ENCODE measurements at places on chromosomes 2 and 18. TPM values are rescaled to one million over a fixed set of nuclear protein-coding genes. Genes with fewer than 3 reads are reported as not detected.

WNT10A gene
- total RNA-seq = not detected

SERPINB11 gene
- total RNA-seq = not detected

DSC2 gene
- total RNA-seq = 2.1 TPM

PIEZO2 gene
- 35.2 TPM for total RNA-seq

DNA sequence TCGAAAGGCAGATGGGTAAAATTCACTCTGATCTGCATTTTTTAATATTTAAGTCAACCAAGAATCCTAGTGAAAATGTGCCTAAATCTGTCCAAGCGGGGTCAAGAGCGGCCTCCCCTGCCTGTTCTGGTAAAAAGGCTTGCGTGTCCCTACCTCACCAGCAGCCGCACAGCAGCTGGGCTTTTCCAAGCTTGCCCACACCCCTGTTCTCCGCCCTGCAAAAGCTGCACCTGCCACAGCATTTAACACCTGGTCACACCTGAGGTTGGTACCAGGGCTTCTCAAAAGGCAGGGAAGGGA is 25.8 kb upstream of the TMEM182 start:
- H3K27me3 ChIP-seq = no peaks in the 10 kb centered on the region
- DNase-seq = no peak
- peak overlapping the region; percentile 70 for H3K27ac ChIP-seq
- H3K36me3 ChIP-seq = peaks cover 7% of the 10 kb centered on the region
- peak overlapping the region; percentile 91 for H3K4me3 ChIP-seq

GRCh38 chr18:44450226-44450625 is 230.5 kb upstream of the SETBP1 start:
- no peak for DNase-seq
- H3K36me3 ChIP-seq = no peaks in the 10 kb centered on the region
- H3K4me3 ChIP-seq = no peak overlapping the region
- peaks cover 7% of the 10 kb centered on the region for H3K4me1 ChIP-seq
- no peaks in the 10 kb centered on the region for H3K27me3 ChIP-seq
- no peak overlapping the region for H3K27ac ChIP-seq

GRCh38 chr2:162244541-162245031 is 1.3 kb upstream of the FAP start:
- H3K27ac ChIP-seq = peak overlapping the region; percentile 71
- no peaks in the 10 kb centered on the region for H3K27me3 ChIP-seq
- DNase-seq = peak; percentile 78
- no peaks in the 10 kb centered on the region for H3K36me3 ChIP-seq
- H3K4me1 ChIP-seq = peaks cover 36% of the 10 kb centered on the region

DNA sequence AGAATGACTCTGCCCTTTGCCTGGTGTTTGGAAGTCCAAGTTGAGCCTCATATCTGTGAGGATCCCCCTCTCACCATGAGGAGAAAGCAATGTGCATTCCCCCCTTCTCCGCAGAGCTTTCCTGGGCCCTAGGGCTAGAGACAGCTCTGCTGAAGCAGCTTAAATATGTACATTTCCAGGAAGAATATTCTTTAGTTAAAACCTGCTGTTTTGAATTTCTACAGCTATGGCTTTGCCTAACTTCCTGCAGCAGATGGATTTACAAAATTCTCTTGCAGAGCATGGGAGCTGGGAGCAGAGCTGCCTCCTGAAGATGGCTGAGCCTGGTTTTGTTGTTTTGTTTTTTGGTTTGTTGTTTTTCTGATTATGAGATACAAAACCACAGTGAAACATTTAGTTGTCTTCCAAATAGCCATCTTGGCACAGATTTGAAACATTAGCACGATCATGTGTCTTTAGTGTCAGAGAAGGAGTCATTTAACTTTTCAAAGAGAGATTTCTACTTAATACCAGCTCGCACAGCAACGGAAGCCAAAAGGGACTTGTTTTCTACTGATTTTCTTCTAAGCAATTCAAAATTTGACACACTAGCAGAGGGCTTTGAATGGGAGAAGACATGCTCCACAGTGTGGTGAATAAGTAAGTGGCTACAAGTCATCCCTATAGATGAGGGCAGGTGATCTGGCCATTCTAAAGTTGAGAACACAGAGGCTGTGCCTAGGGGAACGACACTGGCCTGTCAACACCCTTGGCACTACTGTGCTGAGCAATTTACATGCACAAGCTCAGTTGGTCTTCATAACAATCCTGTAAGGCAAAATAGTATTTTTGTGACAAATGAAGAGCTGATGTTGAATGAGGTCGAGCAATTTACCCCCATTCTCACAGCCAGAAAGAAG is 222.6 kb downstream of the MREG start:
- H3K4me1 ChIP-seq = peaks cover 32% of the 10 kb centered on the region
- H3K27me3 ChIP-seq = no peaks in the 10 kb centered on the region
- no peak for DNase-seq

DNA sequence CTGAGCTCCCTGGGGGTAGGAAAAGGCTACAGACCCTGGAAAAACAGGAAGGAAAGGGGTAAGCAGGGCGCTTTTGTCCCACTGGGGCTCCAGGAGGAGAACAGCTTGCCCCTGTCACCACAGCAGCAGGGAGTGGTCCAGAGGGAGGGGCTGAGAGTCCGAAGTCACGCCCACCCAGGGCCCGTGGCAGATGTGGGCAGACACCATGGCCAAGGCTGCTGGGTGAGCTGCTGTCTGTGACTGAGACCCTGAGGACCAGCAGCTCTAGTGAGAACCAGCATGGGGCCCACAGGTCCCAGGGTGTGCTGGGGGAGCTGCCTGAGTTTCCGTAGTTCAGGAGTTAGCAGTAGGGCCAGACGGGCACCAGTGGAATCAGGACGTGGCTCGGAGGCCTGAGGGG is 162.0 kb downstream of the SPP2 start:
- no peak overlapping the region for H3K27ac ChIP-seq
- no peak for DNase-seq
- H3K36me3 ChIP-seq = no peaks in the 10 kb centered on the region
- no peaks in the 10 kb centered on the region for H3K4me1 ChIP-seq

DNA sequence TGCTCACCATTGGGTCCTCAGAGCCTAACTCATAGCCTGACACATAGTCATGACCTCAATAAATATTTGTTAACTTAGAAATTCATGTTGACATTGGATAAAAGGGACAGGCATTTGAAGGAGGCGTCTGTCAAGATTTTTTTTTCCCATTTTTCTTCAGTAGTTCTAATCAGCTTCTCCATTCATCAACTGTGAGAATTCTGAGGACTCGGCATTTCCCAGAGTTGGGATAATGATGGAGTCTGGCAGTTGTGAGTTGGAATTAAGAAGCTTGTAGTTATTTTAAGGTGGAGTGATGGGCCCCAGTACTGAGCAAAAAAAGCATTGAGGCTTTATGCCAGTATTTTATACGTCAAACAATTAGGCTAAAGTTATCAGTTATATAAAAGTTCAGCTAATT is 4.6 kb downstream of the SPATS2L start:
- DNase-seq = no peak
- H3K27ac ChIP-seq = no peak overlapping the region
- H3K27me3 ChIP-seq = no peaks in the 10 kb centered on the region
- H3K4me3 ChIP-seq = no peak overlapping the region
- no peaks in the 10 kb centered on the region for H3K36me3 ChIP-seq

GRCh38 chr18:78630981-78631510 is 348.6 kb upstream of the SALL3 start:
- H3K27ac ChIP-seq = no peak overlapping the region
- H3K4me1 ChIP-seq = no peaks in the 10 kb centered on the region
- no peak for DNase-seq
- H3K4me3 ChIP-seq = no peak overlapping the region
- H3K27me3 ChIP-seq = no peaks in the 10 kb centered on the region
- H3K36me3 ChIP-seq = no peaks in the 10 kb centered on the region

GRCh38 chr2:11187083-11187619 is 31.9 kb downstream of the SLC66A3 start:
- no peak overlapping the region for H3K4me3 ChIP-seq
- no peaks in the 10 kb centered on the region for H3K4me1 ChIP-seq
- H3K36me3 ChIP-seq = peaks cover 66% of the 10 kb centered on the region
- no peak for DNase-seq
- no peak overlapping the region for H3K27ac ChIP-seq

- no peak for DNase-seq
- no peaks in the 10 kb centered on the region for H3K4me1 ChIP-seq
- no peaks in the 10 kb centered on the region for H3K36me3 ChIP-seq
- H3K4me3 ChIP-seq = no peak overlapping the region
- H3K27ac ChIP-seq = no peak overlapping the region
These were observed 75.6 kb downstream of the ZBTB7C start for GRCh38 chr18:48333563-48333962.

GRCh38 chr18:966759-967576 is 62.3 kb downstream of the ADCYAP1 start:
- no peak for DNase-seq
- no peak overlapping the region for H3K27ac ChIP-seq
- no peaks in the 10 kb centered on the region for H3K27me3 ChIP-seq
- no peak overlapping the region for H3K4me3 ChIP-seq
- H3K4me1 ChIP-seq = peaks cover 2% of the 10 kb centered on the region

DNA sequence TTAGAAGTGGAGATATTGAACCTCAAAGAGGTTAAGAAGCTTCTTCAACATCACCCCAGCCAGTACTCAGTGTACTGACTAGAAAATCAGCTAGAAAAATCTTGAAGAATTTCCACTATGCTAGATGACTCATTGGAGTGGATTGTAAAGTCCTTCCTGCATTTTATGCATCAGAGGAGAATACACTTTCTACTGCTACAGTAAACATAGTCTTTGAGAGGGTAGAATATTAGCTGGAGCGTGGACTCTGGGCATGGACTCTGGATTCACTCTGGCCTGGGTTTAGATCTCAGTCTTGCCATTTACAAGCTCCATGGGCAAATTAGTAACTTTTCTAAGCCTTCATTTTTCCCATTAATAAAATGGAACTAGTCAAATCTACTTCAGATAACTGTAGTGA is 215.9 kb downstream of the IRS1 start:
- H3K36me3 ChIP-seq = no peaks in the 10 kb centered on the region
- no peak for DNase-seq
- no peaks in the 10 kb centered on the region for H3K4me1 ChIP-seq
- no peak overlapping the region for H3K27ac ChIP-seq
- H3K27me3 ChIP-seq = no peaks in the 10 kb centered on the region
